Brain pericyte (primary cell): ENCODE measurements at places on chromosomes 7 and 10.

DNA sequence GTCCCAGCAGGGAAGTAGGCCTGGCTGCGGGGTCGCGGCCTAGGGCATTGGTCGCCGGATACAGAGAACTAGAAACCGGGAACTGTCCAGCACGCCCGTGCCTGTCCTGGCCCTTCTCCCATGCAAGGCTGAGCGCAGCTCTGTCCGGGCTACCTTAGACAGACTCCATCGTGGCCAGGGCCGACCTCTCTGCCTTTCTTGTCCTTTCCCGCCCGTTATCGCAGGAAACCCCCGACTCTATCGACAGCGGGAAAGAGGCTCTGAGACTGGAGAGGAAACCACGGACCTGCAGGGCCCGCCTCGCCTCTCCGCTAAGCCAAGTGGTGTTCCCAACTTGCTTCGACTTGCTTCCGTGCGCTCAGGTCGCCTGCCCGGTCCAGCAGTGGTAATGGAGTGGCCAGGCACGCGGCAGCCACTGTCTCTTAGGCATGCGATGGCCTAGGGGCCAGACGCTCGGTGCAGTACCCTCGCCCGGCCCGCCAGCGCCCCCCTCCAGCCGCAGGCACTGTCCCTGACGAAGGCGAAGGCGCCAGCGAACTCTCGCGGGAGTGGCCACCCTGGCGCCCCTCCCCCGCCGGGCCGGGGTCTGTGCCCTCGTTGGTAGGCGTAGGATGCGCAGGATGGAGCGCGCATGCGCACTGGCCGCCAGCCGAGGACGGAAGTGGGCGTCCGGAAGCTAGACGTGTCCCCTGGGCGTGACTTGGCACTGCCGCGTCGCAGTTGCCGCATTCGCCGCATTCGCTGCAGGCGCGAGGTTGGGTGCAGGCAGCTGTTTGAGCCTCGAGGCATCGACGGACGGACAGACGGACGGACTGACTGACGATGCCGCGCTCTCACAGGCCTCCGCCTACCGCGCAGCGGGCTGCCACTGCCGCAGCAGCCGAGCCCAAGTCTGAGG is 54.4 kb downstream of the MCMBP start:
- peak; percentile 38 for DNase-seq

DNA sequence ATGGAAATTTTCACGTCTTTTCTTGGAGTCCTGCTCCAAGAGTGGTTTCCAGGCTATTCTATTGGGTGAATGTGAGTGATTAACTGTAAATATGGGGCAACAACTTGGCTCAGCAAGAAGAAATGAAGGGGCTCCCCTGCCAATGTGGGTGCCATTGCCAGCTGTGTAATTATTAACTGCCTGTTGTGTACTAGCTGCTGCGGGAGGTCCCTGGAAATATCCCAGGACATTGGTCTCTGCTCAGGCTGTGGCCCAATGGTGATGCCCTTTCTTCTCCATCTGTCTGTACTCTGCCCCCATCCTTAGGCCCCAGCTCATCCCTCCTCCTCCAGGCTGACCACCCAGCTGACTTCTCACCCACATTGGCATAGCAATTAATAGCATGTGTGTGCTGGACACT is 29.4 kb downstream of the NPTX2 start:
- DNase-seq: no peak

DNA sequence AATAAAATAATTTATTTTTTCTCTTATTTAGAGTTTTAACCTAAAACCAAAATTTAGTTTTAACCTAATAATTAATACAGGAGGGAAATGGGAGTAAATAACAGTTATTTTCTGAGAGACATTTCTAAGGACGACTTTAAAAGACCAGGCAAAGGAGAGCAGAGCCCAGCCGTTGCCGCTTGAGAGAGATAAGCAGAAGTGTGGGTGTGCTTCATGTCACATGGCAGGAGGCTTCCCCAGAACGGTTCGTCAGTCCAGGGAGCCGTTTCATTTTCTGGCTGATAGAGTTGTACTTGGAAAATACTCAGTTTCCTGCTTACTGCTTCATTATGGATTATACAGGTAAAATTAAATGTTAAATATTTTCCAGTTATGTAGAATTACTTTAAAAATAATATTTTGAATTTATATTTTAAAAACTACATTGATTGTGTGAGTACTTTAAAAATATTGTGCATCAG is 61.4 kb downstream of the ST7 start:
- DNase-seq: no peak

DNA sequence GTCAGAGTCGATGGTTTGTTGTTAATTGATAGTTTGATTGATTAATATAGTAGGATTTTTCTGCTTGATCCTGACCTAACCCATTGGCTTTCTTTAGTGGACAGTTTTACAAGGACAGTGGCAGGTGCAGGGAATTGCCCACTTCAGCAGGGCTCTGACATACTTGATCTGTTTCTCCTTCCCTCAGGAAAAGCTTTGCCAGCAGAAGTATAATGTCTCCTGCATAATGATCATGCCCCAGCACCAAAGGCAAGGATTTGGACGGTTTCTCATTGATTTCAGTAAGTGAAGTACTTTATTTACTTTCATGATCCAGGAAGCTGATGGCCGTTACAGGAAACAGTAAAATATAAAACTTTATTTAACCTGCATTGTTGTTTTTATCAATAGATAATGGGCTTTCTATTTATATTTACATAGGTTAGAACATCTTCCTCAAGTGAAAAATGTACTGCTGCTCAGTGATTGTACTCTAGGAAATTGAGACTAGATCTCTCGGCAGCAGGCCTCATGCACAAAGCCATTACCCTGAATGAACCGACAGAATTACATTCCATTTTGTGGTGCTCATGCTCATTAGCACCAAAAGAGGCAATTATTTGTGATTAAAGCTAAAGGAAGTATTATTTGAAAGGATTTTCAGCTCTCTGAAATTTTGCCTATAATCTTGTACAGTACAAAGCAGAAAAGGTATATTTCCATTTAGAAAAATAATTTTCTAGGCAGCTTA is 122.5 kb upstream of the SAMD8 start:
- no peak for DNase-seq

- no peak for DNase-seq
Measured at GRCh38 chr7:42414941-42415505, 178.0 kb upstream of the GLI3 start.

DNA sequence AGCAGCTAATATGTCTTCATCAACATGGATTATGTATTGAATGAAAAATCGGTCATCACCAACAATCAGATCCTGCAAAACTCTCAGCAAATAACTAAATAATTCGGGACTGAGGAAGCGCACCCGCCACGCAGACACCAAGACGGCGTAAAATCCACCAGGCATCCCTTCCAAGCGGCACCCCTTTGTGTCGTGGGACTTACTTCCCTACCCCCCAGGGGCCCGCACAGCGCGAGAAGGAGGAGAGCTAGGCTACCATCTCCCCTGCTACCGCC is 721 bp downstream of the ARL3 start:
- no peak for DNase-seq

DNA sequence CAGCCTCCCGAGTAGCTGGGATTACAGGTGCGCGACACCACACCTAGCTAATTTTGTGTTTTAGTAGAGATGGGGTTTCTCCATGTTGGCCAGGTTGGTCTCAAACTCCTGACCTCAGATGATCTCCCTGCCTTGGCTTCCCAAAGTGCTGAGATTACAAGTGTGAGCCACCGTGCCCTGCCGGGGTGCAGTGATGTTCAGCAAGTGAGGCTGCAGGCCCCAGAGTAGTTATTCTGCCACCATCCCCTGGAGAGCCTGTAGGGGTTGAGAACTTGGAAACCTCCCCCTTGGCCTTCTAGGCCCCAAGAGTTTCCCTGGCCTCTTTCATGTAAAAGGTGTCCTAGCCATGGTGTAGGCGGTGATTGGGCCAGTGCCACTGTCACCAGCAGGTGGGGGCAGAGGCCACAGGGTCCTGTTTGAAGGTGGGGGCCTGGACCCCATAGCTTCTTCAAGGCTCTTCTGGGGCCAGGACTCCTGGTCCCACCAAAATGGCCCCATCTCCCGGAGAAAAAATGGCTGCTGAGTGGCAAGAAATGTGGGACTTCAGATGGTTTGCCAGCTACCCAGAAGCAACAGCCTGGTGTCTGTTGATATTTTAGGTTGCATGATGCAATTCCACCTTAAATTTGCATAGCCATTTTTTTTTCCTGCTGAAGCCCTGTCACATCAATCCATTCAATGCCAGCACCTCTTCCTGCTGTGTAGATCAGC is 25.5 kb upstream of the INMT start:
- DNase-seq: no peak

- DNase-seq: no peak
Measured at GRCh38 chr7:2631946-2632732, at the start of gene TTYH3. Gene TTYH3, plus strand, starts transcription at chr7:2631986. Its CDS starts 170 bp downstream, at chr7:2632156.

- DNase-seq: no peak
Measured at GRCh38 chr7:91019686-91020385, 244.4 kb upstream of the FZD1 start.

- DNase-seq: no peak
Measured at GRCh38 chr10:75137533-75138438, 26.3 kb downstream of the SAMD8 start.

GRCh38 chr7:108091461-108091831 is 38.7 kb downstream of the LAMB4 start:
- no peak for DNase-seq

DNA sequence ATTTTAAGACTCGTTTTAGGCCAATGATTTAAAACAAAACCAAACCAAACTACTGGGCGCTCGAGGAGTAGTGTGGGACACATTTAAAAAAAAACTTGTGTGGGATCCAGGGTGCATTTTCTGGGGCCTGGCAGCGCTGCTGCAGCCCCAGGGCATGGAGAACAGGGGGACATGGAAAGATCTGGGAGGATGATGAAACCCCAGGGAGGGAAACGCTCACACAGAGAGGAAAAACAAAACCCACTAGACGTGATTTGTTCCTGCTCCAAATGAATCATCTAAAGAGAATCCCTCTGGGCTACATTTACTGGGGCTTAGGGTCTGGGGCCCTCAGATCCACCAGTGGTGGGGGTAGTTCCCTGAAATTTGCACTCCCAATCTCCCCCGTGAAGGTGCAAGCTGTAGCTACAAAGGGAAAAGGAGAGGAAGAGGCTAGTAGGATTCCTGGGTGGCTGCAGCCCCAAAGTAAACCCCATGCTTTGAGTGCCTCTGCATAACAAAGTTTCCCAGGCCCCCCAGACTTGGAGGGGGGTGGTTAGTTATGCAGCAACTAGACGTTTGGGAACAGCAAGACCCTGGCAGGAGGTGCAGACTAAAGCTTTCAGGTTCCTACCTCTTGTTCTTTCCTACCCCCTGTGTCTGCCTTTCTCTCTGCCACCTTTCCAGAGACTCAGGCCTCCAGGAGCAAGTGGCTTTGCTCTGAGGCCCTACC is 14.5 kb upstream of the HOXA13 start:
- DNase-seq: no peak

GRCh38 chr7:135291809-135292253 is 58.2 kb downstream of the STRA8 start:
- no peak for DNase-seq

DNA sequence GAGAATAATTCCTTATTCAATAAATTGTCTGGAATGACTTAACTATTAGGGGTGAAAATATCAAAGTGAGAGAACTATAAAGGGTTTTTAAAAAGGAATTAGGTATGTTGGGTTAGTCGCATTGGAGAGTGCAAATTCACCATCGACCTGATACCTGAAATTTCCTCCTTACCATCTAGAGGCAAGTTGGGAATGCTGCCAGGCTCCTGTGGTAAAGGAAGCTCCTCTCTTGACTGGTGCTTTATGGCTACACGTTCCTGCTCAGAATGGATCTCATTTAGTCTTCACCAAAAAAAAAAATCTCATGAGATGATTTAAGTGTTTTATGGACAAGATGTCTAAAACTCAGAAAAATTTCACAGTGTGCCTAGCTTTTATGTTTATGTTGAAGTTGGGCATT is 129.8 kb downstream of the EGFR start:
- no peak for DNase-seq

DNA sequence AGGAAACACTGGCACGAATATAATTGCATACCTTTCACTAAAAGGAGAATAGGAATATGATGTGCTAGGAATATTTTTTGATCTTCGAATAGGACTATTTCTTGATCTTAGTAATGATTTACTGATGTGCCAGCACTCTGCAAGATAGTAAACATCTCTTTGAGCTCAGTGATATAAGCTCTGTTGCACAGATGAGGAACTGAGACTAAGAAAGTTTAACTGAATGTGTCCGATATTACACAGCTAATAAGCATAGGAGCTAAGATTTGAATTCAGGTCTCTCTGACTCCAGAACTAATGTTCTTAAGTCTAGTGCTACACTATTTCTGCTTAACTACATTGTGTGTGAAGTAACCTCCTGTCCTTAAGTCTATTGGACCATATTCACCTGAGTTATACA is 98.4 kb upstream of the PTPRZ1 start:
- no peak for DNase-seq

- no peak for DNase-seq
Measured at GRCh38 chr7:113339661-113340060, 221.3 kb upstream of the SMIM30 start.

DNA sequence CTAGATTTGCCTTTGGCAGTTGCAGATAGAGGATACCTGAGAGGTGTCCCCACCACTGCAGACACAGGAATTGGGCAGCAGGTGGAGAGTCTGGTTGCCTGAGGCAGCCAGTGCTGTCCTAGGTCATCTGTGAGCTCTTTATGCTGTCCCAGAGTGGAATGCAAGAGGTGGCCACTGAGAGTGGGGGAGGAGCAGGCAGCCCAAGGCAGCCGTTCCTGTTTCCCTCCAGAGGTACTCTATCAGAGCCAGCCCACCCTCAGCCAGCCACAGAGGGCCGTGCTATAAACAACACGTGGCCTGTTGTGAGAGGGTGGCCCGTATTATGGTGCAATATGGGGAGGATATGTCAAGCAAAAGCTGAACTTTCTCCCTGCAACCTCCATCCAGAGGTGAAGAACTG is 8.5 kb downstream of the LRRC18 start:
- DNase-seq: no peak

- DNase-seq: no peak
Measured at GRCh38 chr10:76700241-76700640, 937.4 kb downstream of the KCNMA1 start.

DNA sequence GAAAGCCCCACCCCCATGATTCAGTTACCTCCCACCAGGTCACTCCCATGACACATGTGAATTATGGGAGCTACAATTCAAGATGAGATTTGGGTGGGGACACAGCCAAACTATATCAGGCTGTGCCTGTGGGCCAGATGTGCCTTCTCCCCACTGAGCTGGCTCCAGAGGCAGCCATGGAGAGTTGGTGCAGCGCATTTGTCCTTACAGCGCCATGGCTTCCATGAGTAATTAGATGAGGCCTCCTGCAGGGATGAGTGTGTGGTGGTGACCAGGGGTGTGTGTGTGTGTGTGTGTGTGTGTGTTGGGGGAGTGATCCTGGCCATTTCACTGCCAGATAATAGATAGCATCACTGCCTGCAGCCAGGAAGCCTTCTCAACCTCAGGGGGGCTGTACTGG is 94.6 kb downstream of the FANK1 start:
- no peak for DNase-seq

DNA sequence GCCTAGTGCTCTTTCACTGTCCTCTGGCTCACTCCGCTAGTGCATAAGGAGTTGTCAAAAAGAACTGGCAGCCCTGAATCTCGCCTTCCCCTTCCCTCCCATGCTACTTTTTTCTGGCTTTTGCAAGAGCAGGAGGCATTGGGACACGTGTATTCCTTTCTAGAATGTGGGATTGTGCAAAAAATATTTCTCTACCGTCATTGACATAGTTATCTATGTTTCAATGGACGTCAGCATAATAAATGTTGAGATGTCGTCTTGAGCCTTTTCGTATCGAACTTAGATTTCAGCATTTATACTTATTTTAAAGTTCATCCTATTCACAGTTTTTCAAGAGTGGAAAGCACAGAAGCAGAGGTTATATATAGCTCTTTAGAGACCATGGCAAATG is 727 bp downstream of the ING3 start:
- no peak for DNase-seq

- no peak for DNase-seq
Measured at GRCh38 chr7:68146983-68147382, 1150.3 kb downstream of the TYW1 start.

- DNase-seq: no peak
Measured at GRCh38 chr7:148723166-148723559, 24.5 kb downstream of the CUL1 start.
